ENCODE measurements at places on chromosomes 4 and X. TPM values are rescaled to one million over a fixed set of nuclear protein-coding genes. Genes with fewer than 3 reads are reported as not detected.

Gene STAP1
- total RNA-seq = not detected

Gene SPARCL1
- not detected for total RNA-seq

Gene OFD1
- total RNA-seq = 9.6 TPM

Gene ZDHHC15
- not detected for total RNA-seq

Gene HTATSF1
- total RNA-seq = 36.8 TPM

Gene PLAC8
- not detected for total RNA-seq

Gene KLB
- under 0.01 TPM for total RNA-seq

Gene CCKAR
- not detected for total RNA-seq

Gene REST
- total RNA-seq = 58.8 TPM

Gene BCLAF3
- total RNA-seq = 3.6 TPM

Gene MSMO1
- total RNA-seq = 264 TPM

Gene SPANXA1
- total RNA-seq = not detected

Gene SLC6A14
- not detected for total RNA-seq

Gene SPATA4
- 0.29 TPM for total RNA-seq

Gene KDM6A
- 30.2 TPM for total RNA-seq

Gene RNF150
- total RNA-seq = 1.1 TPM

Data from placental pericyte (primary cell).